ENCODE measurements at places on chromosomes 5 and 9. TPM values are rescaled to one million over a fixed set of nuclear protein-coding genes. Genes with fewer than 3 reads are reported as not detected.

The SPATA31E1 gene
- not detected for polyA plus RNA-seq

DNA sequence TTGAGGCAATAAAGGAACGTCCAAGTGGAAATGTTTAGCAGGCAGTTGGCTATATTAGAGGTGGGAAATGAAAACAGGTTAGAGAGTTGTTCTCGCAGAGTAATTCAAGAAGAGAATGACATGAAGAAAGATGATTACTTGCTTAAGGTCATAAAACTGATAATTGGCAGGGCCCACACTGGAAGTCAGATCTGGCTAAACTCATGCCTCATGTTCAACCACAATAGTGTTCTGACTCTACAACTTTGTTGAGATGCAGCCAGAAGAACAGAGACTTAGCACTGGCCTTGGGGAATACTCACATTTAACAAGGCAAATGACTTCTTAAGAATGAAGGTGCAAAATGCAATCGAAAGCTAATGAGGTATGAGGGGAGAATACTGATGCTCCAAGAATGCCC, 27.2 kb upstream of the TNFSF8 start:
- DNase-seq: no peak
- no peaks in the 10 kb centered on the region for H3K36me3 ChIP-seq

DNA sequence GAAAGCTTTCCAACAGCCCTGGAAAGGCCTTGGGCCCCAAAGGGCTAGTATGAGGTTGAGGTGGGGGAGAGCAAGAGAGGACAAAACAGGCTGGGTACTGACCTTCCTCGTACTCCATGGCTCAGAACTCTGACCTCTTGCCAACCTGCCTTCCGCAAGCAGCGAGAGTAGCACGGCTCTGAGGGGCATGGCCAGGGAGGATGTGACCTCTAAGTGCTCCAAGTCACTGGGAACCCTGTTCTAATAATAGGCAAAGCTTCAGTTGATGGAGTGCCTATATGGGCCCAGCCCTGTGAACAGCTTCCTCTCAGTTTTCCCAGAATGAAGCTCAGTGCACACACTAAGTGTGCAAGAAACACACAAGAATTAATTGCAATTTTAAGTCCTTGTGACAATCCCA, 127.6 kb upstream of the GABRP start:
- H3K4me3 ChIP-seq: no peak overlapping the region
- H3K4me1 ChIP-seq: no peaks in the 10 kb centered on the region
- no peak for DNase-seq
- H3K36me3 ChIP-seq: no peaks in the 10 kb centered on the region

The COL5A1 gene
- polyA plus RNA-seq: 177 TPM

DNA sequence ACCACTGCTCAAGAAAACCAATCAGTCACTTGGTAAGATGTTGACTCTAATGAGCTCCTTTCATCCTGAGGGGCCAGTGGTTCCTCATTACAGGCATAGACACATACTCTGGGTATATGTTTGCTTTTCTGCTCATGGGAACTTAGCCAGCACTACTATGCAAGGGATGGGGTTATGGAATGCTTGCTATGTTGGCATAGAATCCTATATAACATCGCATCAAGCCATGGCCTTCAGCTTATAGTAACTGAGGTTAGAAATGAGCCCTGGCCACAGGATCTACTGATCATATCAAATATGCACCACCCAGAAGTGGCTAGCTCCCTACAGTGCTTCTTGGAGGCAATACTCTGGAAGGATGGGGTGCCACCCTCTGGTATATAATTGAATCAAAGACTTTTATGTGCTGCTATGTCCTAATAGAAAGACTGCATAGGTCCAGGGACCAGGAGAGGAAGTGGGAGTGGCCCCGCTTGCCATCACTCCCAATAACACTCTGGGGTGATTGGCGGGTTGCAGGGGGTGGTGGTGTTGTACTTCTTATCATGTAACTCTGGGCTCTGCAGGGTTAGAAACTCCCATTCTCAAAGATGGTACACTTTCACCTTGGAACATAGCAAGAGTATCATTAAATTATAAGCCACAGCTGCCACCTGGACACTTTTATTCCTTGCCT, 70.3 kb downstream of the ZNF366 start:
- H3K4me3 ChIP-seq: no peak overlapping the region
- no peaks in the 10 kb centered on the region for H3K36me3 ChIP-seq
- DNase-seq: no peak

DNA sequence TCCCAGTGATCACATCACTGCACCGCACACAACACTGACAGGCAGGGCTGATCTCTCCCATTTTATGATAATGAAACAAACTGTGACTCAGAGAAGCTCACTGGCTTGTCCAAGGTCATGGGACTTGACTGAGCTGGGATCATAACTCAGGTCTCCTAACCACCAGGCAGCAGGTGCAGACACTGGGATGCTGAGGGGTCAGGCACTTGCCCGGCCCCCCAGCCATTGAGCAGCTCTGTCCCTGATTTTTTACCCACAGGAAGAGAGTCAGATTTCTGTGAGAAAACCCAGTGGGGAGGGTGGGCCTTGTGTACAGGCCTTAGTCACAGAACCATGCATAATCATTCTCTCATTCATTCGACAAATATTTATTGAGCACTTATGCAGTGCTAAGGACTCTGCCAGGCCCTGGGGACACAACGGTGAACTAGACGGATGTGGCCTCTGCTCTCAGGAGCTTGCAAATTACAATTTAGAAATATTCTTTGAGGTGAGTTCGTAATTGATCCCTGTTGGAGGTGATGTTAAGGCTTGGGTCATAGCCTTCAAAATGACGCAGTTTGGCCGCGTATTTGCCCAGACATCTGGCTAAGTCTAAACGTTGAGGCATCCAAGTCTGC, 54.5 kb upstream of the TGFBR1 start:
- H3K4me1 ChIP-seq: no peaks in the 10 kb centered on the region
- H3K36me3 ChIP-seq: no peaks in the 10 kb centered on the region
- no peak for DNase-seq
- no peak overlapping the region for H3K4me3 ChIP-seq

- no peak for DNase-seq
- H3K27me3 ChIP-seq: no peaks in the 10 kb centered on the region
- no peaks in the 10 kb centered on the region for H3K4me1 ChIP-seq
- no peak overlapping the region for H3K27ac ChIP-seq
Measured at GRCh38 chr5:175564716-175565115, 86.4 kb downstream of the SFXN1 start.

DNA sequence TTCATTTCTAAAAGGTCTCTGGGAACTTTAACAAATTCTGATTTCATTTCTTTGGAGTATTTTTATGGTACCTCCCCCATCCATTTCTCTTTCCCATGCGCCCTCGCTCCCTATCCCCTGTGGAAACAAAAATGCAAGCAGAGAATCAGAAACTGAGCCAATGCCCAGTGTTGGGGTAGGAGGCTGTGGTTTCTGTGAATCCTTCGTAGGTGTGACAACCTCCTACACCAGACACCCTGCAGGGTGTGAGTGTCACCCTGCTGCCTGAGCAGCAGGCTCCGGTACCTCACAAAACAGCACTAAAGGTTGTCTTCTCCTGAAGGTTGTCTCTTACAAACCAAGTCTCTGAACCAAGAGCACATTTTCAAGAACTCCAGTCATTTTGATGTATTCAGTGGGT, 103.8 kb upstream of the CTSL start:
- no peaks in the 10 kb centered on the region for H3K4me1 ChIP-seq
- H3K36me3 ChIP-seq: no peaks in the 10 kb centered on the region
- H3K27me3 ChIP-seq: no peaks in the 10 kb centered on the region
- DNase-seq: no peak
- H3K4me3 ChIP-seq: no peak overlapping the region

The GABRA6 gene
- not detected for polyA plus RNA-seq

The FOXD1 gene
- not detected for polyA plus RNA-seq

GRCh38 chr5:150136305-150137167, 19.1 kb downstream of the PDGFRB start:
- H3K4me1 ChIP-seq: peaks cover 17% of the 10 kb centered on the region
- H3K4me3 ChIP-seq: no peak overlapping the region
- H3K27me3 ChIP-seq: no peaks in the 10 kb centered on the region
- no peaks in the 10 kb centered on the region for H3K36me3 ChIP-seq
- no peak overlapping the region for H3K27ac ChIP-seq

DNA sequence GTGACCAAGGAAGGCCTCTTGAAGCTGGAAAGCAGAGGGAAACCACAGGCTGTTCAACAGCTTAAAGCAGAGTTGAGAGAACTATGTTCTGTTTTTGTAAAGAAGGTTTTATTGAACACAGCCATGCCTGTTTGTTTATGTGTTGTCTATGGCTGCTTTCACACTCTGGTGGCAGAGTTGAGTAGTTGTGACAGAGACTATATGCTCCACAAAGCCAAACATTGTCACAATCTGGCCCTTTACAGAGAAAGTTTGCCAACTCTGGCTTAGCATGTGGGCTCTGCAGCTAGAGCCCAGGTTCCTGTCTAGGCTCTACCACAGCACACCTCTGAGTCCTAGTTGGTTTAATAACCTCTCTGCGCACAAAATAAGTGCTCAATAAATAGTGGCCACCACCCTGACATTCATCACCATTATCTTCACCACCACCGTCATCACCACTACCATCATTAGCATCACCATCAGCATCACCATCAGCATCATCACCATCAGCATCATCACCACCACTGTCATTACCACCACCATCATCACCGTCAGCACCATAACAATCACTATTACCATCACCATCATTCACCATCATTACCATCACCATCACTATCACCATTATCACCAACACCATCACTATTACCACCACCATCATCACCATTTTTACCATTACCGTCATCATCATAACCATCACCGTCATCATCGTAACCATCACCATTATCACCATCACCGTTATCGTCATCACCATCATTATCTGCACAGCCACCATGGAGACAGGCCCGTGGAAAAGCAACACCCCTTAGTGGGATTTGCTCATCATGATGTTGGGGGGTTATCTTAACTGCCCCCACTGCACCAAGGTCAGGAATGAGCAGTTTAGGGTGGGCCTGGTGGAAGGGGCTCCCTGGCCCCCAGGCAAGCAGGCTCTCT, 18.3 kb downstream of the AKNA start:
- peaks cover 25% of the 10 kb centered on the region for H3K4me1 ChIP-seq
- H3K27ac ChIP-seq: peak overlapping the region; percentile 93
- no peaks in the 10 kb centered on the region for H3K27me3 ChIP-seq
- H3K36me3 ChIP-seq: no peaks in the 10 kb centered on the region
- H3K4me3 ChIP-seq: no peak overlapping the region

DNA sequence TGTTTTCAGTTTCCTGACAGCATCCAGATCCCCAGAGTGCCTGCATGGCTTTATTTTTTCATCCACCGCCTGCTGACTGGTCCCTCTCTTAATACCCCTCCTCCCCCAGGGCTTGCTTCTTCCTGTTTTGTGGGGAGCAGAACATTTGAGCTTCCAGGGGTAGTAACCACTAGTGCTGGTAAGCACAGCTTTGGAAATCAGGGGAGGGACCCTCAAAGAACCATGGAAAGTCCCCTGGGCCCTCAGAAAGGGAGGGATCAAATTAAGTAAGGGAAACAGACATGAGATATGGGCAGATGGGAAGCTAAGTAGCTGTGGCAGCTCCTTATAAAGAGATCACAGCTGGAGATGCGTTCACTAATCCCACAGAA, 26.8 kb downstream of the GRIA1 start:
- no peaks in the 10 kb centered on the region for H3K36me3 ChIP-seq
- no peaks in the 10 kb centered on the region for H3K4me1 ChIP-seq
- DNase-seq: no peak

GRCh38 chr5:83440826-83441225, 30.7 kb upstream of the VCAN start:
- no peaks in the 10 kb centered on the region for H3K36me3 ChIP-seq
- H3K27ac ChIP-seq: no peak overlapping the region
- no peaks in the 10 kb centered on the region for H3K27me3 ChIP-seq
- H3K4me3 ChIP-seq: no peak overlapping the region
- DNase-seq: no peak

DNA sequence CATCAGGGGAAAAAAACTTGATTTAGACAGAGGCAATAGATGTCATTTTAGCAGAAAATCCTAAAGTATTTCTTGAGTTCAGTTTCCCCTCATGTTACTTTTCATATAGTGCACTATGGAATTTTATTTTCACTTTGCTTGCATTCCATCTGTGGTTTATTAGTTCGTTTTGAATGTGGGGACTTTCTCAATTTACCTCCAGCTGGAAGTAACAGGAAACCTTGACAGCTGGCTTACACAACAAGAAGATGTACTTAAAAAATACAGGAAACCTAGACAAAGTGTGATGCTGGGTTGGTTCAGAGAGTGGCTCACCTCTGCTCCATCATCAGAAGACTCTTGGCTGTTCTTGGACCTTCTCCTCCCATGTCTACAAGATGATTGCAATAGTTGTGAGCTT, 567.0 kb downstream of the CETN3 start:
- no peak for DNase-seq
- no peaks in the 10 kb centered on the region for H3K4me1 ChIP-seq
- H3K27me3 ChIP-seq: no peaks in the 10 kb centered on the region
- no peak overlapping the region for H3K27ac ChIP-seq

The DOCK8 gene
- 8.4 TPM for polyA plus RNA-seq

DNA sequence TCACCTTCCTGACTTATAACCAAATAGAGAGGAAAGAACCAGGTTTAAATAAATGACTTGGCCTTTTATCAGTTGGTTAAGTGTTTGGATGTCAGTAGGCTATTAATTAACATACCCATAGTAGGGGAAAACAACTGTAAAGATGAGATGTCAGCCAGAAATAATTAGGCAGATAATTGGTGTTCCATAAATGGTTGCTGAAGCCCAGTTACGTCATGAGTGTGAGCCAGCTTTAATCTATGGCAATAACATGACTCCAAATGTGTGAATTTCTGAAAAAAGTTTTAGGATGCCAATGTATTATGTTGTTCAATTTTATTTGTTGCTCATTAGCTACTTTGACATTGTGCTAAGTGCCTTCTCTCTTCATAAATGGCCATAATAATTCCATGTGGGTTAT, 180.5 kb downstream of the FBXL7 start:
- no peak for DNase-seq
- no peaks in the 10 kb centered on the region for H3K27me3 ChIP-seq
- H3K4me1 ChIP-seq: no peaks in the 10 kb centered on the region
- H3K4me3 ChIP-seq: no peak overlapping the region
- H3K36me3 ChIP-seq: no peaks in the 10 kb centered on the region
- no peak overlapping the region for H3K27ac ChIP-seq

The CCDC183 gene
- 10.1 TPM for polyA plus RNA-seq

The DAB2 gene
- 118 TPM for polyA plus RNA-seq

The DBH gene
- polyA plus RNA-seq: 2.2 TPM

The PTGR1 gene
- 76.4 TPM for polyA plus RNA-seq

DNA sequence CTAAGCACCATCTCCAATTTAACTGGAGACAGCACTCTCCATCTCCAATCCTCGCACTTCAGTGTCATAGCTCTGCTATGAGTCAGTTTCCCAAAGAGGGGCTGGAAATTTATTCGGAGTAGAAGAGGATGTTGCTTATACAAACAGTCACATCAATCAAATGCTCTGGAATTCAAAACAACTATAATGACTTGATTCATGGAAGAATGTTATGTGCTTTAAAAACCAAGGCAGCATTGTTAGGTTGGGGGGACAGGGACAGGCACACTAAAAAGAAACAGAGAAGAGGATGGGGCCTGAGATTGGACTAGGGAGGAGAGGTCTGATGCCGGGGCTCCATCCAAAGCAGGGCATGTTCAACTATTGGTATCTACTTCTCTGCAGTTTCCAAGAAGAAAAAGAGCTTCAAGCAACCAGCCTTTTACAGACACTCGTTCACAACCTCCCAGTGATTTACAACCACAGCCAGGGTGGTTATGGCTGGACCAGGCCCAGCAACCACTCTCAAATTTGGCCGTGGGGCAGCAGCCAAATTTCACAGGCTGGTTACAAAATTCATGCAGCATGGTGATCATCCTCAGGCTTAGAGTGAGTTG, 117.5 kb upstream of the ZNF366 start:
- no peak for DNase-seq
- no peaks in the 10 kb centered on the region for H3K4me1 ChIP-seq
- no peak overlapping the region for H3K4me3 ChIP-seq
- H3K27me3 ChIP-seq: no peaks in the 10 kb centered on the region

Measured in left lung (tissue), 14 donors.